Activated CD4-positive, alpha-beta T cell treated with anti-CD3 and anti-CD28 coated beads, Interleukin-2, amount 50 U/mL, for 24 hours (primary cell): ENCODE measurements at places on chromosomes 11 and 22.

DNA sequence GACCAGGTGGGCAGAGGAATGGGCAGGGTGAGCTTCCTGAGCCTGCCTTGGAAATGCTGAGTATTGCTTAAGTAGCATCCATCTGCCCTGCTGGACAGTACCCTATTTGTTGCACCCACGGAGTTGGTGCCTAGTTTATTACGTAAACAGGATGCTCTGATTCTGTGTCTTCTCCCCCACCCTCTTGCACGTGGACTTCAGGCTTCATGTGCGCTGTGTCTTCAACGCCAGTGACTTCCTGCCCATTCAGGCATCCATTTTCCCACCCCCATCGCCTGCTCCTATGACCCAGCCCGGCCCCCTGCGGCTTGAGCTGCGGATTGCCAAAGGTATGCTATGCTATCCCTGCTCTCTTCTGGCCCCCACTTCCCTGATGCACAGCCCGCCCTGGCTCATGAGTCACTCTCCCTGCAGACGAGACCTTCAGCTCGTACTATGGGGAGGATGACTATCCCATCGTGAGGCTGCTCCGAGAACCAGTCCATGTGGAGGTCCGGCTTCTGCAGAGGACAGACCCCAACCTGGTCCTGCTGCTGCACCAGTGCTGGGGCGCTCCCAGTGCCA, 5.7 kb downstream of the ZP1 start:
- no peak for DNase-seq

- DNase-seq = no peak
Observed at GRCh38 chr11:78376858-78377257, 40.8 kb downstream of the GAB2 start.

- no peak for DNase-seq
Observed at GRCh38 chr11:2892215-2892966, 6.8 kb upstream of the CDKN1C start.

- no peak for DNase-seq
Observed at GRCh38 chr11:16337421-16338213, 18.7 kb downstream of the SOX6 start.

DNA sequence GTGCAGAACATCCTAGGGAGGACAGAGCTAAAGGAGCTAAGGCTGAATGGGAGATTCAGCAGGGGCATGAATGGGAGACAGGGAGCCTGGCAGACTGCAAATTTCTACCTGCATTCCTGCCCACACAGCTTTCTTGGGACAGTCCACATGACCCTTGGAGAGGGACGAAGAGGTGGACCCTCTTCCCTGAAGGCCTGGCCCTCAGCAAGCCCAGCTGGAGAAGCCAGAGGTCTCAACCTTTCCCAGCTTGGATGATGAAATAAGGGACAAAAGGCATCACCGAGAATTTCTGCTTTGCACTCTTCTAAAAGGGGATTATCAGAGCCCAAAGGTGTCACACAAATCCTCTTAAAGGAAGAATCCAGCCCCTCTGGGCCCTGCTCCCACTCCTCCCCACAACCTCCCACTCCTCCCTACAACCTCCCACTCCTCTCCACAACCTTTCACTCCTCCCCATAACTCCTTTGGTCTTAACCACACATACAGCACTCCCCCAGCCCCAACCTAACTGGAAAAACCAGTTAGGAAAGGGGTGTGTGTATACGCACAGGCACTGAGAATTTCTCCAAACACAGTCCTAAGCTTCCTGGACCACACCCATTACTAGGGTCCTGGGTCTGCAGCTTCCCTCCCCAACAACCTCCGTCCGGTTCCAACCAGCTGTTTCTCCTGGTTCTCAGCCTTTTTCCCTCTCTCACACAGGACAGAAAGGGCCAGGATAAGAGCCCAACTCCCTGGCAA, 38.4 kb downstream of the RPL27A start:
- DNase-seq = no peak

DNA sequence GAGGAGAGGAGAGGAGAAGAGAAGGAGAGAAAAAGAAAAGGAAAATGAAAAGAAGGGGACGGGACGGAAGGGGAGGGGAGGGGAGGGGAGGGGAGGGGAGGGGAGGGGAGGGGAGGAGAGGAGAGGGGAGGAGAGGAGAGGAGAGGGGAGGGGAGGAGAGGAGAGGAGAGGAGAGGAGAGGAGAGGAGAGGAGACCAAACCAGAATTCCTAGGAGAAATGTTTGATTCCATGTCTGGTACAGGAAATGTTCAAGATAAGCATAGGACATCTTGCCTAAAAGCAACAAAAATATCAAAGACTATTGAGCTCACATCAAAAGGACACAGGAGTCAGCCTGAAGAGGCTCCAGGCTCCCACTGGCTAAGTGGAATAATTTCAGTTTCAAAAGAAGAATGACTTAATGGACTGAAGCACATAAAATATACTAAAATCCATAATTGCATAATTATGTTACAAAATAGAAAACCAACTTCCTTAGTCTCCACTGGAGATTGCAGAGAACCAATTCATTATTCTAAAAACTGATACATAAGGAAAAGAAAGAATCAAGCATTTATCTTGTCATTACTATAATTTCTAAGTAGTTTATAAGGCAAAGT, 101.1 kb upstream of the APOA1 start:
- no peak for DNase-seq

DNA sequence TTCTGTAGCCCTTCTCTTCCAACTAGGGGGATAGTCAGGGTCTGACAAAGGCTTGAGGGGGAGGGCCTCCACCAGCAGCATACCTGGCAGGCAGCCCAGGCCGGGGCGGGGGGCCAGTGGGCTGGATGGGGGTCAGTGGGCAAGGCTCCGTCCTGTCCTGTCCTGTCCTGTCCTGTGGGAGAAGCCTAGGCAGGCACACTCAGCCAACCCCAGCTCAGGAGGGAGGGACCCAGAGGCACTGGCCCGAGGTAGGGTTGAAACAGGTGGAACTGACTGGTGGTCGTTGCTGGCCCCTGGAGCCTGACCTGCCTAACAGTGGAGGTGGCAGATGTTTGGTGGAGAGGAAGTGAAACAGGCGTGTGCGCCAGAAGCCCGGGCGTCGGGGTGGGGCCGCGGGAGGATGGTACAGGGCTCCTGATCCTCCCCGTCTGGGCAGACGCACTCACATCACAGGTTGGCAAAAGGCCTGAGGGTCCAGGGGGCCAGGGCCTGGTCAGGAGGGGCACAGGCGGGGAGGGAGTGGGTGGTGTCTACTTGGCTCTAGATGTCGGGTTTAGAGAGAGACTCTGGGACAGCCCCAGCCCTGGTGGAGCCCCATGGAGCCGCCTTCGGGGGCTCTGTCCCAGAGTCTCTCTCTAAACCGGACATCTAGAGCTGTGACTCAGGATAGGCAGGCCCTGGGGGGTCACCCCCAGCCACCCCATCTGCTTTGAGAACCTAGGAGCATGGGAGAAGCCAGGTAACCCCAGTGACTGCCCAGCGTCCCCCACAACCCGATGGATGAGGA, 32.5 kb upstream of the GRAMD4 start:
- DNase-seq = no peak

GRCh38 chr22:23537416-23537815, 42.7 kb downstream of the IGLL1 start:
- DNase-seq = no peak

- no peak for DNase-seq
Observed at GRCh38 chr11:68610452-68611116, 73.8 kb upstream of the GAL start.

DNA sequence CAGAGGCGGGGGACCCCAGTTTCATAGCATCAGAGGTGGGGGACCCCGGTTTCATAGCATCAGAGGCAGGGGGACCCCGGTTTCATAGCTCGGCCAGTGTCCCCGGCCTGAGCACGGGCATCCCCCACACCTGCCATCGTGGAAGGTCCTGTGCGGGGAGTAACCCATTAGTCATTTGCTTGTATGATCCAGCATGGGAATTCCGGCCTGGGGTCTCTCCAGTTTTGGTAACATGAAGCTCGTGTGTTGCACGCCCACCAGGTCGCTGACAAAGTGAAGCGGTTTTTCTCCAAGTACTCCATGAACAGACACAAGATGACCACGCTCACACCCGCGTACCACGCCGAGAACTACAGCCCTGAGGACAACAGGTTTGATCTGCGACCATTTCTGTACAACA, 29.0 kb upstream of the KRTAP5-7 start:
- no peak for DNase-seq

- DNase-seq = no peak
Observed at GRCh38 chr11:37280200-37280599, 682.2 kb upstream of the RAG2 start.

DNA sequence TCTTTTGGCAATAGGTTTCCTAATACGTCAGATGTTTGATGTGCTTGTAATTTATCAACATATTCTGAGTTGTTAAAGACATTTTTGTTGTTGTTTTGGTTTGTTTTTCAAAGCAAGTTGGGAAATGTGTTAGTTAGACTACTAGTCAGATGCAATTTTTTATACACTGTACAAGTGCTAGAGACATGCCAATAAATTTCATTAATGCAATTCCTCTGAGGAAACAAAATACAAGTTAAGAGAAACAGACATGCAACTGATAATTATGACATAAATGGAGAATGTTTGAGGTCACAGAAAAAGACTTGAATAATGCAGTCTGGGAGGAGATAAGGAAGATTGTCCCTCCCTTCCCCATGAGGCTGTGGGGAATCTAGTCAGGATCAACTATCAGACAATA, 5.9 kb downstream of the OR51T1 start:
- DNase-seq = no peak

GRCh38 chr22:24128021-24128420, 53.3 kb upstream of the SUSD2 start:
- no peak for DNase-seq

DNA sequence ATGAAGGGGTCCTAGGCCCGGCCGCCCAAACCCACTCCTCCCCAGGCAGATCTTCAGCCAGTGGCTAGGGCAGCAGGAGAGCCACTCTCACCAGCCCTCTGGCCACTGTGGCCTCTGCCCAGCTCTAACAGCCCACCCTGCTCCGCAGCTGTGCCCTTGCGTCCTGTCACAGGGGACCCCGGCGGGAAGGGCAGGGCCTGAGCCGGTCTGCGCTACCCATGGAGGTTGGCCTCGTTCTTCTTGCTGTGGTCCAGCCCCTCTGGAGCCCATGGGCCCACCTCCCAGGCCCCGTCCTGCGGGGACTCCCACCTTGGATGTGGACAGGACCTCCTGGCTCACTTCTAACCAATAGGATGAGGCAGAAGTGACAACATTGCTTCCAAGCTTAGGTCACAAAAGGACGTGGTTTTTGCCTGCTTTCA, 38.3 kb upstream of the TH start:
- DNase-seq = no peak

DNA sequence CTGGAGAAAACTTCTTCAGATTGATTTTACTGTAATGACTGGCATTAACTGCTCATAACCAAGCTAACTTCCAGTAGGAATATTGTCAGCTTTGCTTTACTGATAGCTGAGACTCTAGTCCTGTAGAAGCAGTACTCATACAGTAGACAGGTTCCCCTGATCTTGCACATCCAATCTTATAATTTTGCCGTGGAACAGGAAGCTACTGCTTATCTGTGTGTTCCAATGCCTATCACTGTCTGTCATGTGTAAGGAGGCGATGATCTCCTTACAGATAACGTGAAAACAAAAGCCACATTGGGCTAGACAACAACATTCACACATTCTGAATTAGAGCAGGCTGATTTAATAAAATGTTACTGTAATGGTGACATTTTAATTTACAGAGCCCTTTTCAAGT, 13.2 kb downstream of the HSD17B12 start:
- DNase-seq = no peak

- no peak for DNase-seq
Observed at GRCh38 chr22:21802056-21802455, 65.4 kb downstream of the MAPK1 start.

GRCh38 chr11:69251639-69252489, 42.1 kb upstream of the MYEOV start:
- DNase-seq = no peak
